ENCODE measurements at places on chromosomes 6 and 20.

- no peak for DNase-seq
These were observed 10.4 kb downstream of the KCNS1 start for GRCh38 chr20:45090481-45090880.

DNA sequence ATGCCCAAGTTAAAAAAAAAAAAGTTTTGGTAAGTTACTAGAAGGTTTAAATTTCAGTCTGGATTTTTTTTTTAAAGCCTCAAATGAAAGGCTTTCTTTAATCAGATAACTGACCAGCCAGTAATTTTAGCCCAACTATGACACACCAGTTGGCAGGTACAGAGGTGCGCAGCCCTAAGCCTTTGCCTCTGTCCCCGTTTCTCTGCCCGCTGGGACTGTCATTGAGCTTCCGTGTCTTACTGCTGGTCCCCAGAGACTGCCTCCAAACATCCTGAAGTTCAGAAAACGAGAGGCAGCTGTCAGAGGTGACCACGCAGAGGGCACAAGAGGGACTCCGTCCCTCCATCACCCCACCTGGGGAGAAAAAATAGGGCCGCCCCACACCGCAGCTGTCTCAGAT lies 118.2 kb downstream of the RPS12 start:
- no peak for DNase-seq

DNA sequence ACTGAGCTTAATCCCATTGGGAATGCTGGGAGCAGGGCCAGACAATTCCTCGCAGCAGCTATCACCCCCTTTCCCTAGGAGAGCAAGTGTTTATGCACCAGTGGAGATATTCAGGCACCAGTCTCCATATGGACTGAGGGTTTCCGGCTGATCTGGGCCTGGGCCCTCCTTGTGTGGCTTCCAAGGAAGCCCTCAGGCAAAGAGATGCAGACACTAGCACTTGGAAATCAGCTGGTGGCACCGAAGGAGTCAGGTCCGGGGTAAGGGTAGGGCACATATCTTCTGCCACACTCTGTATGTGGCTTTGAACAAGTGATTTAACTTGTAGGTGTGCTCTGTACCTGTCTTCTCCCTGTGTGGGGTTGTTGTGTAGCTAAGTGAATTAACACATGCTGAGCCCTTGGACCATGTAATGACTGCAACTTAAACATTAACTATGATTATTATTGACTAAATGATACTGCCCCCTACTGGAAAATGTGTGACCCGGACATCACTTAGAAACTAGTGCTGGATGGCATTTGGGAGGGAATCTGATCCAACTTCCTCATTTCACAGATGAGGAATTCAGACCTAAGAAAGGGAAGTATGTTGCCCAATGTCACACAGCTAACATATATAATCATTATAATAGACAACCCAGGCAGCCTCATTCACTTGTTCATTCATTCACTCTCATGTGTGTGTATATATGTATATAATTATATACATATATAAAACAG lies 19.3 kb upstream of the WFDC2 start:
- peak; percentile 57 for DNase-seq

DNA sequence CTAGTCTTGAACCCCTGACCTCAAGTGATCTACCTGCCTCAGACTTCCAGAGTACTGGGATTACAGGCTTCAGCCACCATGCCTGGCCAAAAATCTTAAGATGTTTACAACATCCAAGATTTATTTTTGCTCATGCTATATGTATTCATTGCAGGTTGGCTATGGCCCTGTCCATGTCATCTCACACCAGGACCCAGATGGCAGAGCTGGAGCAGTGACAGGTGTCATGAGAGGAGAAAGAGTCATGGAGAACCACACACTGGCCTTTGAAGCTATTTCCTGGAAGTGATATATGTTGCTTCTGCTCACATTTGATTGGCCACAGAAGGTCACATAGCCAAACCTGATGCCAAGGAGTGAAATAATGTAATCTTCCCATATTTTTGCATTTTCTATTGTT lies 13.8 kb upstream of the DDR1 start:
- no peak for DNase-seq

- no peak for DNase-seq
These were observed 989 bp downstream of the FITM2 start for GRCh38 chr20:44309763-44310663.

GRCh38 chr6:786946-787763 lies 94.2 kb upstream of the EXOC2 start:
- peak; percentile 35 for DNase-seq

- DNase-seq: no peak
These were observed at the start of gene TNF for GRCh38 chr6:31575335-31575901. Gene TNF (plus strand): TSS chr6:31575565. CDS start chr6:31575742, 177 bp downstream.

DNA sequence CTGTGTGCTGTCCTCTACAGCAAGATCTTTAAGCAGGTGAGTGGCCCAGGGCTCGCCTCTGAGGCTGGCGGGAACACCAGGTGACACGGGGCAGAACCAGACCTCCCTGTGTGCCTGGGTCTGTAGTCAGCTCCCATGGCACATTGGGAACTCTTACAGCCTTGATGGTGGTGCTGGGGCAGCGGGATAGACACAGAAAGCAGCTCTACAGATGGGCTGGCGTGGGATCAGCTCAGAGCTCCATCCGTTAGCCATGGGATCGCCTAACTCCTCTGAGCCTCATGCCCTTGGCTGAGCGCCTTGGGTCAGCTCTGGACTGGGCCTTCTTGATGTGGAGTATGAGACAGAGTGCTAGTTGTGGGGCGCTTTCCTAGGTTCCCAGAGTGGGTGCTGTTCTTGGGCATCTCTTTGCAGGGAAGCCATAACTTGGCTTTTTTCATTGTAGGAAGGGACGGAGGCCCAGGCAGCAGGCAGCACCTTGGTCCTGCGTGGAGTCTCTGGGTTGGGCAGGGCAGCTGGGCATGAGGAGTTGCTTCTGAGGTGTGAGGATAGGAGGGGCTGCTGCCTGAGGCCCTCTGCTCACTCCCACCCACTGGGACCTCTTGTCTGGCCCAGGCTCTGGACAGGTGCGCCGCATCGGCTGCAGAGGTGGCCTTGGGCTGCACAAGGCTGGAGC lies 51.3 kb downstream of the EFCAB8 start:
- no peak for DNase-seq

GRCh38 chr6:169216830-169217229 lies 36.8 kb downstream of the THBS2 start:
- DNase-seq: no peak

- no peak for DNase-seq
These were observed 150.5 kb downstream of the IPCEF1 start for GRCh38 chr6:154206141-154206540.

DNA sequence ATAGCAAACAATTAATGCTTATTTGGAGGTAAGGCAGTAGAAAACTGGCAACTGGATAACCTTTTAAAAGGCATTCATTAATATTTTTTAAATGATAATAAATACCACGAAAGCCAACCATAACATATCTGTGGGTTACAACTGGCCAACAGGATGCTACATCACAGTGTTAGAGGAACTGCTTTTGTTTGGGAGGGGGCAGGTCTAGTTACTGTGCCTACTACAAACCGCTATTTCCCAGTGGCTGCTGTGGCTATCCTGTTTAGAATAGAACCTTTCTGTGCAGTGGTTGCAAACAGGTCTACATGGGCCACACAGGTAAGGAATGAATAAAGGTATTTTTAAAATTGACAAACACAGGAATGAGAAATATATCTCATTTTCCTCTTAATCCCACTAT lies 976 bp downstream of the PIGT start:
- no peak for DNase-seq

DNA sequence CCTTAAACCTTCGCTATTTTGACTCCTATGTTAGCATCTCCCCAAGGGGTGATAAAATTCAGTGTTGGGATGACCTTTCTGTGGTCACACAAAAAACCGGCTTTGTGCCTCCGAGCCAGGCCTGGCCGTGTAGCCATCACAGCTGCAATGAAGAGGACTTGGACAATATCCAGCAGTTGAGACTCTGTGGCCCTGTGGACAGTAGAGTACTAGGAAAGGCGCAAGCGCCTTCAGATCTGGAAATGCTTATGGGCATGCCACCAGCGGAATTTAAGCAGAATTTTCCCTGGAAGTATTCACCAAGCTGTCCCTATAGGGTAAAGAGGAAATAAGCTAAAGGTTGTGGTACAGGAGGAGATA lies 63.3 kb upstream of the SLC2A12 start:
- DNase-seq: no peak

GRCh38 chr6:137495703-137496336 lies 1.6 kb upstream of the OLIG3 start:
- no peak for DNase-seq

GRCh38 chr20:23776067-23776771 lies 25.5 kb upstream of the CST1 start:
- DNase-seq: no peak

- no peak for DNase-seq
These were observed 100.2 kb upstream of the TMEM181 start for GRCh38 chr6:158459726-158460125.

GRCh38 chr6:167644412-167645132 lies 182.1 kb upstream of the AFDN start:
- DNase-seq: no peak

DNA sequence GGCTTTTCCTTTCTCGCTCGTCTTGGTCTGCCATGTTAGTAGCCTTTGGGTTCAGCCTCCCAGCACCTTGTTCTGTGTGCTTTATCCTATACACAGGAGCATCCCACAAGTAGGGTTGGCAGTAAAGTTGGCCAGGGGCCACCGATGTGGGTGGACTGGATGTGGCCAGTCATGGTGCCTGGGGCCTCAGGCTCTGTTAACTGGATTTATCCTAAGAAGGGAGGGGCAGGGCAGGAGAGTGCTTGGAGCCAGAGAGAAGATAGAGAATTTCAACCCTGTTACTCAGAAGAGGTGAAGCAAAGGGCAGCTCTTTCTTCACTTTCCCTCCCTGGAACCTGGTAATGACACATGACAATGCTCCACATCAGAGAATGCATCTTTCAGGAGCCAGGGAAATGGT lies 14.1 kb upstream of the SIRPB2 start:
- DNase-seq: no peak

- DNase-seq: no peak
These were observed 14.5 kb upstream of the B4GALT5 start for GRCh38 chr20:49727894-49728885.

DNA sequence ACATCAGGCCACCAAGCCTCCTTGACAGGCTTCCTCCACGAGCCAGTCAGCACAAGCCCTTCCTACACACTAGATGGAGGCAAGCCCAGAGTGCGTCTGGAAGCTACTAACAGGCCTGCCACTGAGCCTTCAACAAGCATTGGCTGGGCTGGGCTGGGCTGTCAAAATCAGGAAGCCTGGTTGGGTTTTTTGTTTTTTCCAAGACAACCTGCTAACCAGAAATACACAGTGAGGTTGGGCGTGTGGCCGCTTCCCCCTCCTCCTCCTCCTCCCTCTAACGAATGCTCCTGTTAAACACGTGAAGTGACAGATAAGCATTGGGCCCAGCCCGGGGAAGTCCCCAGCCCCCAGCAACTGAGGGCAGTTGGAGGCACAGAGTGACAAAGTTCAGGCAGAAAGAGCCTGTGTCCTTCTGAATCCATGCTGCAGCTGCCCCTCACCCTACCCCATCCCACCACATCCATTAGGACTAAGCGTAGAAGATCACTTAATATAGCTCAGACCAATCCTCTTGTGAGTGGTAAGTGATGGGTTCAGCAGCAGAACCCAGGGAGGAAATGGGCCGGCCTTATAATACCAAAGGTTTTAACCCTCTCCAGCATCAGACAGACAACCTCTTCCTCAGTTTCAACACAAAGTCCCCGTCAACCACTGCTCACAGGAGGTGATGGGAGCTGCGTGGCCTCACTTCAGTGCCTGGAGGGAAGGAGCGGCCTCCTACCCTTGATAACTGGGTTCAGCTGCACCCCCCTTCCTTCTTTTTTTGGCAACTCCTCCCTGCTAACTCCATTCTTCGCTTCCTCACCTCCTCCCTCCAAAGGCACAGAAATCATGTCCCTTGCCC lies 1.1 kb downstream of the NFATC2 start:
- DNase-seq: no peak

- DNase-seq: no peak
These were observed 156.5 kb downstream of the SMOC2 start for GRCh38 chr6:168597471-168597875.

- DNase-seq: no peak
These were observed 33.2 kb downstream of the PHACTR1 start for GRCh38 chr6:12749531-12750379.

GRCh38 chr6:16633465-16633864 lies 127.8 kb downstream of the ATXN1 start:
- DNase-seq: no peak

DNA sequence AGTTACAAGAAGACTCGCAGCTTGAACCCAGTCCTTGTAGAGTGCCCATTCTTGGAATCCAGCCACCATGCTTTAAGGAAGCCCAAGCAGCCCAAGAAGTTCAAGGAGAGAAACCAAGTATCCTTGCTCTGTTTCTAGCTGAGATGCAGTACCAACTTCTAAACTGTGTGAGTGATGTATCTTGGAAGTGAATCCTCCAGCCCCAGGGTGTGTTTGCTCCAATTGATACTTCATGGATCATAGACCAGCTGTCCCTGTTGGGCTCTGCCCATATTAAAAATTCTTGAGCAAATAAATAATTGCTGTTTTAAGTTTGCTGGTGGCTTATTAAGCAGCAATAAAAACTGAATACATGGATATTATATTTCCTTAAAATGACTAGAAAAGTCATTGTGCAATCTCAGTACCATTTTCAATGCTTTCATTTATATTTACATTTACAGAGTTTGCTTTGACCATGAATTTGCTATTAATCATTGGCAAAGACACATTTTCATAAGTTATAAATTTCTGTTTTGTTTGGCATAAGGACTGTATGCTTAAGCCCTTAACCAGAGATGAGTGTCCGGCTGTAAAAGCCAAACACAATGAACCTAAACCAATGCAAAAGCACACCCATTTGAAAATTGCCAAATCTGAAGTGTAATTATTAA lies 9.2 kb downstream of the SPTLC3 start:
- DNase-seq: no peak

GRCh38 chr20:3543901-3544507 lies 73.2 kb downstream of the ATRN start:
- peak; percentile 15 for DNase-seq

- no peak for DNase-seq
These were observed 24.4 kb downstream of the TBC1D20 start for GRCh38 chr20:437787-438486.

DNA sequence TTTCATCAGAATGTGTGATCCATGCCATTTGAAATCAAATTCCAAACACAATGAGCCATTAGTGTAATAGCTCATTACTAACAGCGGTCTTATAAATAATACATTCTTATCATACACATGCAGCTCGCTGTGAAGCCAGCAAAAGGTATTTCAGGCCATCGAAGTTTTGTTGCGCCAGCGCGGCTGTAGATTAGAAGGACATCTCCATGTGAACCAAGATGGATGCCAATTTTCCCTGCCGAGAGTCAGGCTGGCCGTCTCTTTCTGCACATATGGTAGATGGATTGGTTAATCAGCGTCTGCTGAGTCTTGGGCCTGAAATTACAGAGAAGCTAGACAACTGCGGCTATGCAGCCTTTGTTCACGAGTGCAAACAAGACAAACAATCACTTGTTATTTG lies 44.1 kb downstream of the CFAP61 start:
- no peak for DNase-seq

- no peak for DNase-seq
These were observed 116.4 kb downstream of the COL9A1 start for GRCh38 chr6:70186461-70186860.

- peak; percentile 82 for DNase-seq
These were observed 73.1 kb downstream of the HIVEP2 start for GRCh38 chr6:142871910-142872331.

GRCh38 chr6:127403636-127404035 lies 55.6 kb downstream of the KIAA0408 start:
- no peak for DNase-seq
